ENCODE measurements at places on chromosomes 3 and 15.

DNA sequence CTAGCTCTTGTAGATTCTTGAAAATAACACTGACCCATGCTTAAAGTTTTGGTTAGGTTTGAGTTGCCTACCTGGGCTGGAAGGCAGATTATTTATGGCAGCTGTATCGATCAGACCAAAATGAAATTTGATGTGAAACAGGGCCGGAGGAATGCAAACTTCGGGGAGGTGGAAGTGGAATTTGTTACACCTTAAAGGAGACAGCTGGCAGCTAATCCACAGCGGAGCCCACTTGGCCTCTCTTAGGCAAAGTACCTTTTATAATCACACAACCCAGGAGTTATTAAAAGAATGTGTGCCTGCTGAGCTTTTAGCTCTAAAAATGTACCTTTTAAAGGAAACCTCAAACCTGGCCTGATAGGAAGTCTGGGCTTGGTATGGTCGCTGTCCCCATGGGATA is 250.9 kb upstream of the TPM1 start:
- no peak for DNase-seq

- no peak for DNase-seq
Measured at GRCh38 chr3:45214061-45214680, 11.9 kb downstream of the TMEM158 start.

DNA sequence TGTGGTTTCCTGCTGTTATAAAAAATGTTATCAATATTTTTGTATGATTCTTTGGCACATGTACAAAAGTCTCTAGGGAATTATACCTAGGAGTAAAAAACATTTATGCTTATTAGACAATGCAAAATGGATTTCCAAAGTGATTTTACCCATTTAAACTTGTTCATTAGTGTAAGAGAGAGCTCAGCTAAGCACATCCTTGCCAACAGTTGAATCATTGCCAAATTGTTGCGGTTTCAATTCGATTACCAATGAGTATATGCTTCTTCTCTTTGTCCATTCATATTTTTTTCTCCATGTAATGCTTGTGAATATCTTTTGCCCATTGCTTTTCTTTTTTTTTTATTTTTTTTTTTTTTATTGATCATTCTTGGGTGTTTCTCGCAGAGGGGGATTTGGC is 17.2 kb downstream of the CASR start:
- no peak for DNase-seq

GRCh38 chr3:168100777-168101492 is 5.2 kb upstream of the GOLIM4 start:
- DNase-seq = no peak

- no peak for DNase-seq
Measured at GRCh38 chr15:93476491-93477177, 387.6 kb upstream of the RGMA start.

DNA sequence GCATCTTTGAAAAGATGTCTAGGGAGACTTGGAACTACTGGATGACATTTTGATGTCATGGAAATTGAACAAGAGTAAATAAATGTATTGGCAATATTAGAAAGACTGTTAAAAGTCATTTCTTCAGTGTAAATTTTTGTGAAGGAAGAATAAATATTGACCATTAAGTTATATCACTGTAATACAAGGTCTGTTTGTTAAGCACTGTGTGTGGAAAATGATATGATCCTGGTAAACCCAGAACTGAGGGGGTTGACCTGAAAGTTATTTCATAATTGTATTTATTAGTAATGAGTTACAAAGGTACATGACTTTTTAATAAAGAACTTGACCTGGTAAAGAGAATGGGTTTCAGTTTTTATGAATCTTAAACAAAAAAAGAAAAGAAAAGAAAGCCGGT is 106.6 kb downstream of the B3GALNT1 start:
- no peak for DNase-seq

DNA sequence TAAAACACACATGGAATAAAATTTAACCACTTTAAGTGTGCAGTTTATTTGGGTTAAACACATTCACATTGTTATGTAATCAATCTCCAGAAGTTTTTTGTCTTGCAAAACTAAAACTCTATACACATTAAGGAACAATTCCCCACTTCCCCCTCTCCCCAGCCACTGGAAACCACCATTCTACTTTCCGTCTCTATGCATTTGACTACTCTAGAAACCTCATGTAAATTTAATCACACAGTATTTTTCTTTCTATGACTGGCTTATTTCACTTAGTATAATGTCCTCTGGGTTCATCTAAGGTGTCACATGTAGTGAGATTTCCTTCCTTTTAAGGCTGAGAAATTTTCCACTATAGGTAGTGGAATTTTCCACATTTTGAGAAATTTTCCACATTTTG is 568.7 kb upstream of the UBE2E2 start:
- no peak for DNase-seq

DNA sequence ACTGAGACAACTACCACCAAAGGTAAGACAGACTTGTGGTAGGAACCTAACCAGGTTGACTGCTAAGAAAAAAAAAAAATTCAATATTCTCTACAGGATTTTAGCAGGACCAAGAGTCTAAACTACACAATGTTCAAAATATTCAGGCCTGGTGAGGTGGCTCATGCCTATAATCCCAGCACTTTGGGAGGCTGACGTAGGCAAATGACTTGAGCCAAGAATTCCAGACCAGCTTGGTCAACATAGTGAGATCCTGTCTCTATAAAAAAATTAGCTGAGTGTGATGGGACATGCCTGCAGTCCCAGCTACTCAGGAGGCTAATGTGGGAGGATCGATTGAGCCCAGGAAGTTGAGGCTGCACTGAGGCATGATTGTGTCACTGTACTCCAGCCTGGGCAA is 341.6 kb upstream of the WNT5A start:
- DNase-seq = no peak

- DNase-seq = no peak
Measured at GRCh38 chr15:95872366-95872771, 458.1 kb upstream of the NR2F2 start.

GRCh38 chr3:127119693-127120464 is 73.1 kb upstream of the PRR23E start:
- no peak for DNase-seq

DNA sequence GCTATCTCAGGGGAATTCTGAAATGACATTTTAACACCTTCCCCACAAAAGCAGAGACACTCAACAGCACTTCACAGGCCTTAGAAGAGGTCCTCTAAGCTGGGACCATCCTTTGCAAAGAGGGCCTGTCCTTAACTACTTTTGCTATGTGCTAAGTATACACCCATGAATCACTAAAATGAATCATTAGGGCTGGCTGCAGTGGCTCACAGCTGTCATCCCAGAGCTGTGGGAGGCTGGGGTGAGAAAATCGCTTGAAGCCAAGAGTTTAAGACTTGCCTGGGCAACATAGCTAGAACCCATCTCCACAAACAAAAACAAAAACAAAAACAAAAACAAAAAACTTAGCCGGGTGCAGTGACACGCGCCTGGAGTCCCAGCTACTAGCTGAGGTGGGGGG is 53.9 kb upstream of the MELTF start:
- DNase-seq = no peak

- DNase-seq = no peak
Measured at GRCh38 chr3:94099311-94099710, 36.5 kb downstream of the NSUN3 start.

DNA sequence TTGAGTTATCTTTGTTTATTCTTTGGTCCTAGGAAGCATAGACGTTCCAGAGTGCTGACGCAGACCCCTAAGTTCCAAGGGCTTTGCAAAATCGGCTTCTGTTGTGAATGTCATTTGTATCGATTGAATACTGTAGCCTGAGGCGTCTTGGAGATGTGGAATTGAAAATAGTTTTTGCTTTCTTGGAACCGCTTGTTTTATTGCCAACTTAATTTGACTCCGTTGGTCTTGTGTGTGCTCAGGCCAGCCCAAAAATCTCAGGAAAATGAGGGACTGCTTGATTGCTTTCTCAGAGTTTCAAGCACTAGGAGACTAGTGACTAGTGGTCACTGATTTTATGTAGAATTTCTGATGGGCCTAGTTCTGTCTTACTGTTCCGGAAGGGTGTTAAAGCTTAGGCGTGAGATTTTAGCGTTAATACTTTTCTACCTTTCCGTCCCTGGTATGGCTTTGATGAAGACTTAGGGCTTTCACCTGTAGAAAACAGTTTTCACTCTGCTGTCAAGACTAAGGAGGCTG is 263 bp upstream of the UTS2B start:
- no peak for DNase-seq

DNA sequence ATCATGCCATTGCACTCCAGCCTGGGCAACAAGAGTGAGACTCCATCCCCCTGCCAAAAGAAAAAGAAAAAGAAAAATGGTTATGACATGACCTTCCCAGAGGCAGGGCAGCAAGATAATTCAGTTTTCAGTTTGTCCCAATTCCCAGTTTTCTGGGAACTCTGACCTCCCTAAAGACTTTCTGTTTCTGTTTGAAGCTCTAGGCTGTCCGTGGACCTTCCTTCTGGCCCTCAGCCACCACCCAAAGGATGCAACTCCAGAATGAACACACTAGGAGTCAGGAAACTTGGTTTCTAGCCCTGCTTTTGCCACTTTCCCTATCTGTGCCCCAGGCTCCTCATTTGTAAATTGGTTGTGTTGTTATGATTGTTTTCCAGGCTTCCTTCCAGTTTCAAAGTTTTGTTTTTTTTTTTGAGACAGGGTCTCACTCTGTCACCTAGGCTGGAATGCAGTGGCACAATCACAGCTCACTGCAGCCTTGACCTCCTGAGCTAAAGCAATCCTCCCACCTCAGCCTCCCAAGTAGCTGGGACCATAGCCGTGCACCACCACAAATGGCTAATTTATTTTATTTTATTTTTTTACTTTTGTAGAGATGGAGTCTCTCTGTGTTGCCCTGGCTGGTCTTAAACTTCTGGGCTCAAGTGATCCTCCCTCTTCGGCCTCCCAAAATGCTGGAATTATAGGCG is 68.6 kb downstream of the CDC25A start:
- DNase-seq = no peak

DNA sequence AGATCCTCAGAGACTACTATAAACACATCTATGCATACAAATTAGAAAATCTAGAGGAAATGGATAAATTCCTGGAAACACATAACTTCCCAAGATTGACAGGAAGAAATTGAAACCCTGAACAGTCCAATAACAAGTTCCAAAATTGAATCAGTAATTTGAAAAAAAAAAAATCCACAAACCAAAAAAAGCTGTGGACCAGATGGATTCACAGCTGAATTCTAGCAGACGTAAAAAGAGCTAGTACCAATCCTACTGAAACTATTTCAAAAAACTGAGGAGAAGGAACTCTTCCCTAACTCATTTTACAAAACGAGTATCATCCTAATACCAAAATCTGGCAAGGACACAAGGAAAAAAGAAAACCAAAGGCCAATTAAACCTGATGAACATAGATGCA is 77.0 kb upstream of the FXR1 start:
- no peak for DNase-seq

- DNase-seq = no peak
Measured at GRCh38 chr3:123340336-123340735, 108.6 kb downstream of the ADCY5 start.

DNA sequence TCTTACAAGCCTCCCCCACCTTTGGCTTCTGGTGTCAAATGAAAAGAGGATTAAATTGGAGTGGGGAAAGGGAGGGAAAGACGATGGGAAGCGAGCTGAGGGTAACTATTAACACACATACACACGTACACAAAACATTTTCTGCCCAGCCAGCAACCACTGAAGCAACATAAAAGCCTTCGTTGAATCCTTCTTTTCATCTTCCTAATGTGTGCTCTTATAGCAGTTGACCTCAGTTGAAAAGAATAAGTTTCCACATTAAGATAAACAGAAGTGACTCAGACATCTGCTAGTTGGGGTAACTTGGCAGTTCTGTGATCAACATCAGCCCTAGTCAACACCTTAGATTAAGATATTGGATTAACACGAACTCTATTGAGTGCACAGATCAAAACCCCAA is 558.5 kb downstream of the MECOM start:
- DNase-seq = no peak

- DNase-seq = no peak
Measured at GRCh38 chr15:89293012-89293411, 41.6 kb downstream of the POLG start.

DNA sequence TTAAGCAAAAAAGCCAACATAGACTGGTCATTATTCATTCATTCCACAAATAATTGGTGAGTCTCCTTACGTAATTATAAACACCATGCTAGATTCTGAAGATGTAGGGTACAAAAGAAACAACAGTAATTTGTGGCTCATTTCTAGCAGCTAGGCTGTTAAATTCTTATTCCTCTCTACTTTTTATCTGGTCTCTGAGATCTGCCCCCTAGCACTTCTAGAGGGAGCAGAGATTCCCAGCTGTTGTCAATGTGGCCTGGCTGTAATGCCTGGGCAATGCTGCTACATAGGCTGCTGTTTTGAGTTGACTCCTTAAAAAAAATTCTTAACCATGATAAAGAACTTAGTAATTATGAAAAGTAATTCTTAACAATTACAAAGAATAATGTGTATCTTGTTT is 434.9 kb upstream of the THRB start:
- DNase-seq = no peak

DNA sequence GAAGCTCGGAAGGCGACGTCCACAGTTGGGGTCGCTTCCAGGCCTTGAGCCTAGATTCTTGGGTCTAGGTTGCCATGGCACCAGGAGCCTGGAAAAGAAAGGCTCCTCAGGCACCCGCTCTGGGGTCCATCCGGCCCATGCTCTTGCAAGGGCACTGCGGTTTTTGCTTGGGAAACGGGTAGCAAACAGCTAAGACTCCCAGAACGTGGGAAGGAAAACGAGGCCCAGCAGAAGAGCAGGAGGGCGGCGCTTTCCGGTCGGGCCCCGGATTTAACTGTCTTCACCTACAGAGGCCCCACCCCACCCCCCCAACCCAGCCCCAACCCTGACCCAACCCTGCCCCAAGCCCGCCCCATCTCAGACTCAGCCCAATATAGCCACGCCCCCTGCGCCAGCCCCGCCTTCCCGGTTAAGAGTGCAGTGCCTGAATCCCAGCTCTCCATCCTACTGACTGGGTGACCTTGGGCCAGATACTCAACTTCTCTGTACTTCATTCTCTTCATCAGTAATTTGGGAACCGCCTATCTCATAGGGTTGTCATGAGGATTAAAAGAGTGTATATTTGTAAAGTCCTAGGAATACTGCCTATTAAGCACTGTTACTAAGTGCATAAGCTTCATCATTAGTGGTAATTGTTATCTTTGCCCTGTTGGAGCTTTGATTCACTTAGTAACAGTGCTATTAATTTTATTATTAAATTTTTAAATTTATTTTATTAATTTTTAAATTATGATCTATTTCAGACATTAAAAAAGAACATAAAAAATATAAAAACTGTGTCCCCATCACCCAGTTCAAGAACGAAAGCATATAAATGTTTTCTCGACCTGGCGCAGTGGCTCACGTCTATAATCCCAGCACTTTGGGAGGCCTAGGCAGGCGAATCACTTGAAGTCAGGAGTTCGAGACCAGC is 28.4 kb upstream of the SMAD6 start:
- DNase-seq = peak; percentile 57

DNA sequence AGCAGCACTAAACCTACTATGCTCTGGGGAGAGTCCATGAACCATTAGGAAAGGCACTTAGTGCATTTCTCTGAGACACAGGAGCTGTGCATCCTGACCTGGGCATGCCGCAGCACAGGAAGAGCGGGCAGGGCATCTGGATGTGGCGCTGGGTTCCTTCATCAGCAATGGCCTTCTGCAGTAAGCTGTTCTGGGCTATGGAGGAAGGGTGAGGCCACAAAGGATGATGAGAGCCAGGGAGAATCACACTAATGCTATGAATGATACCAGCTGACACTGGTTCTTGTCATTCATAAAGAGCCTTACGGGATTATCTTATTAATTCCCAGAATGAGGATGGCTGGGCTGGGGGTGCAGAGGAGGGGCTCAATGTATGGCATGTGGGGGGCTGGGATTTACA is 12.7 kb upstream of the SCN10A start:
- DNase-seq = no peak

- DNase-seq = peak; percentile 58
Measured at GRCh38 chr3:125357032-125357658, 18.0 kb downstream of the ZNF148 start.
